ENCODE measurements at places on chromosomes 1 and 21.
A peak's percentile ranks its signal among the peaks of the same experiment; 100 is the strongest.

GRCh38 chr1:205512059-205513045, 7.9 kb downstream of the CDK18 start:
- DNase-seq: no peak

GRCh38 chr1:62728963-62729362, 40.8 kb upstream of the DOCK7 start:
- no peak for DNase-seq

- no peak for DNase-seq
Observed at GRCh38 chr21:41108668-41109585, 59.0 kb upstream of the BACE2 start.

DNA sequence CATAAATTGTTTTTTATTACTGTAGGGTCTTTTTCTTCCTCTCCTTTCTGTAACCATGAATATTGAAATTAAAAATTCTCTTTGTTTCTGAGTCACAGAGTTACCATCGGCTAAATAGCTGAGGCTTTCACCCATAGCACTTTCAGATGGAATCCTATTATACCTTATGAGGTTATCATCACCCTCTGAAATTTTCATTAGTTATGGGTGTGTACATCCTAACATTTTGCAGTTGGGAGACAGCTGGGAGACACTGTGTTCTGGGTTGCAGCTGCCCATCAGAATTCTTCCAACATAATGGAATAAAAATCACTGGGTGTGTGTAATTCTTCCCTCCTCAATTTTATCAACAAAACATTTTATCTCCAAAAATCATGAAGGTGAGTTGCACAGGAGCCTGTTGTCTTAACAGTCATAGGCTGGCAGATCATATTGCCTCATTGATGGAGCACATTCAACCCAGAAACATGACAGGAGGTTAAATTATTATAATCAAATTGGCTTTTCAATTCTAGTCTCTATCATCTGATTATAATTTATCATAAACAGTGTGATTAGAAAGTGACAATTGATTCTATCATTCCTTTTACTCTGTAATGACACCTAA, 17.4 kb downstream of the CYYR1 start:
- no peak for DNase-seq

DNA sequence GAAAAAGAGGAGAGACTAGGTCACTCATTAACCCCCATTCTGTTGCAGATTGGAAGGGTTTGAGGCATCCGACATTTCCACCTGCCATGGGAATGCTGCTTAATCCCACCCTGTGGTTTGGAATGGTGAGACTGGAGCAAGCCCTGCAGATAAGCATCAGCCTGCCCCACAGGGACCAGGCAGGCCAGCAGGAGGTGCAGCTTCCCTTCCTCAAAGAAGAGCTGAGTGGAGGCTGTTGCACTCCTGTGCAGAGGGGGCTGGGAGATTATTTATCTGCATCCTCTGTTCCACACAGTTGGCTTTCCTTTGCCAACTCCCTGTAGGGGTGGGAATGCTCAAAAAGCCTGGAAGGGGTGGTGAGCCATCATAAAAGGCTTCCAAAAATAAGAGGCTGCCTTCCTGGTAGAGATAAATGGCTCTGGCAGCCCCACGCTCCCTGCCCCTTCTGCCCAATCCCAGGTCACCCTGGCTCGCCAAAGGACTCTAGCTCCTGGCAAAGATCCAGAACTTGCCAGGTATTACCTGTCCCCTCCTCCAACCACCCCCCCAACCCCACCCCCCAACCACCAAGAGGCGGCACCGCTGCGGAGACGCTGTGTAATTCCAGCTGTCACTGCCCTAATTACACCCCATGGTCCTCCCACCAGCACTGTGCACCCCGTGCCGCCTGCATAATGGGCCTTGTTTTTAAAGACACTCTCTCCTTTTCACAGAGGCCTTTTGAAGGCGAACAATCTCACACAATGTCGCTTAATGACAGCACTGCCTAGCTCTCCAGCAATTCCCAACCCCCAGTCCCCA, 83.0 kb upstream of the ZC3H12A start:
- DNase-seq: no peak

DNA sequence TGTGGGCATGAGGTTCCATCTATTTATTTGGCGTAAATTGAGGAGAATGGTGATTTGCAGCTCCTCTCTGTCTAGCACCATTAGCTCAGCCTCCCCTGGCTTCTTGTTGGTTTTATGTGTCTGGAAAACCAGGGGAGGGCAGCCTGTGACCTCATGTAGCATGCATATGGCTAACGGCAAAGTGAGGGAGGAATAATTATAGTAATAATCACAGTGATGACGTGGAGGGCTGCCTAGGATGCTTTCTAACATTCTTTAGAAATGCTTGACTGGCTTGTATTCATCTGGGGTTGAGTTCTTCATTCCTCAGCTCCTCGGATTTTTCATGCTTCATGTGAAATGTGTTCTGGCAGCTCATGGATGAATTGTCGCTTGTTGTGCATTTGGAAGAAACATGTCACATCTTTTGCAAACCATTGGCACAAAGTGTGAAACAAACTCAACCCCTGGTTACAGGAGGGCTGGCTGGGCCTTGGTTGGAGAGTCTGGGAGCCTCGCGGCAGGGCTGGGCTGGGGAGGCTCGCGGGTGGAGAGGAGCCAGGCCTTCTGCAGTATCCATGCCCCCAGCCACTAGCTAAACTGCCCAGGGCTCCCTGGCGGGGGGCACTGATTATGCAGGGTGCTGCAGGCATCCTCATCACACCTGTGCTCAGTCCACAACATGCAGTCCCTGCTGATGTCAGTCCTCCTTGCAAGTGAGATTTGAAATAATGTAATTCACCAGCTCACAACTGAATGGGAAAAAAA, 149.6 kb downstream of the DISC1 start:
- DNase-seq: peak; percentile 92

GRCh38 chr1:148161053-148161901, 9.2 kb upstream of the NBPF11 start:
- DNase-seq: no peak

DNA sequence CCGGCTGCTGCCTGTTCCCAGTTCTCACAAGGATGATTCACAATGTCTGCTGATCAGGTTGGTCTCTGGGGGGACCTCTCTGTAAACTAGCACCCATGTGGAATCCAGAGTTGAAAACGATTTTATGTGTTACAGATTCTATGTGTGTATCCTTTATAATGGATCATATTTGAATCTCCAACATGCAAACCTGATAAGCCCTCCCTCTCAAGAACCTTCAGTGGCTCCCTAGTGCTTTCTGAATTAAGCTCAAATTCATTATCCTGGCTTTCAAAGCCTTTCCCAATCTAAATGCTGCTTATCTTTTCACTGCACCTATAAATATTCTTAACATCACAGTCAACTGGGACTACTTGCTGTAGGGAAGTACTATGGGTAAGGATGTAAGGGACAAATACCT, 166.8 kb upstream of the USP24 start:
- no peak for DNase-seq

DNA sequence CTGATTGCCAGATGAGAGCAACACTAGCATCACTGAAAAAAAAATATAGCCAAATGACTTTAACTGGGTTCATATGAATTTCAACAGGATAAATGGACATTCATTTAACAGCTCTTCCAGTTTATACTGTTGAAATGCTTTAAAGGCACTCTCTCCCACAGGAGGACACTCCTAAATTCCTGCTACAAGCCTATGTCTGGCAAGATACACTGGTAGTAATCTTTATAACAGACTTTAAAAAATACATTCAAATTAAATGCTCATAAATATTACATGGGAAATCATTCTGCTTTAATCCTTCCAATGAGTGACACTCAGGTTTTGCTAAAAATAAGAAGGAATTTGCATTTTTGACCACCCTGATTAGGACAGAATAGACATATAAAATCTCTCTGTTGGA, 526.7 kb upstream of the ADAMTS5 start:
- no peak for DNase-seq

DNA sequence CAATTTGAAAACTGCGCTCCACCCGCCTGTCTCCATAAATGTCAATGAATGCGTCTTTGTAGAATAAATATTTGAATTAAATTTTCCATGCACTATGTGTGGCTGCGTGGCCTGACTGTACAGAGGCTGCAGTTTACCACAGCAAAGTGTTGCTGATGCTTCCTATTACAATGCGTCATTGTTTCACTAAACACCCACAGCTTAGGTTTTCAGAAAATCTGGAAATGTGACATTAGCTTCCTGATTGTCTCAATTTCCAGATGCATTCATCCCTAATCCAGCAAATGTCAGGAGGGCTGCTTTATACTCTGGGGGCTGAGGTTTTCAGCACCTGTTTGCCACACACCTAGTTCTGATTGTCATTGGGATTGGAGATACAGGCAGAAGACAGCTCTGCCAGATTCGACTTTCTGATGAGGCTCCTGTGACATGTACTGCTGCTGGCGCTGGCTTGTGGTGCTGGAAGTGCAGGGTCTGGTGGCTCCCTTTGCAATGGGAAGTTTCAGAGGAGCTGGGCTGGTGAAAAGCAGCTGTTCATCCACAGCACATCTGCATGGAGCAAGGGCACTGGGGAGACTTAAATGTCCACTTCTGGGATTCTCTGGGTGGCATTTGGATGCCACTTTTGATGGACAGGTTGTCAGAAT, 40.0 kb downstream of the URB2 start:
- DNase-seq: no peak

DNA sequence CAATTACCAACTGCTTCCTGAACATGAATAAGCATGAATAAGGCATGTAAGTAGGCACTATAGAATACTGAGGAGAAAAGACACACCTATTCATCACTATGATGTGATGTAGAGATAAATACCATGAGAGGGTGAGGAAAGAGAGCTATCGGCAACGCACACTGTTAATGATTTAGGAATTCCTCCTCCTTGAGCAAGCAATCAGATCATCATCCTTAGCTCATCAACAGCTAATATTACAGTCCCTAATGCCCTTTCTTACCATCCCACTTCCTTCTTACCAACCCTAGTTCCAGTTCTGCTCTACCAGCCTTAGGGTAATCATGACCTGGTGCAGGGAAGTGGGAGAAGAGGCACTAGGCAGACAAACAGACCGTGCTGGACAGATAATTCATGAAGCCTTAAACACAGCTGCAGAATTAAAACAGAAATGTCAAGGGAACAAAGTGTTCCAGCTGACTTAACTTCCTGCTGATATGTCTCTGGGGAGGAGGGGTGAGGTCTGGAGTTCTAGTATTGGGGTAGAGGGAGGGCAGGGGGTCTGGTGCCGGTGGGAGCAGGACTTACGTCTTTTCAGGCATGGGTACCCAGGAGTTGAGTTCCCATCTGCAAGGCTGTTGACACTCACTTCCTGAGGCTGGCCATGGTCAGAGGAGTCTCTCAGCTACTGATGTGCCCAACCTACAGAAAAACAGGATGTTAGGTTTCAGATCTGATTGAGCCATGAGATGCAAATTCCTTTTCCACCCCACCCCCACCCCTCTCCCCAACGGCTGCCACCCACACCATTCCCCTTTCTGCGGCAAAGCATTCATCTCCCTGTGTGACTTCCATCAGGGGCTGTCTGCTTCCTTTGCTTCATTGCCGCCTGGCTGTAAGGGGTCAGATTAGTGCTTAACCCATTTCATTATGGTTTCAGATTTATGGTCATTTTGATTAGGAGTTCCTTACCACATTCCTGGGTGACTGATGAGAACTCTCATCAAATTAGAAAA, 12.6 kb upstream of the RCSD1 start:
- peak; percentile 70 for DNase-seq

- DNase-seq: no peak
Observed at GRCh38 chr1:169565335-169566271, 20.7 kb downstream of the F5 start.

DNA sequence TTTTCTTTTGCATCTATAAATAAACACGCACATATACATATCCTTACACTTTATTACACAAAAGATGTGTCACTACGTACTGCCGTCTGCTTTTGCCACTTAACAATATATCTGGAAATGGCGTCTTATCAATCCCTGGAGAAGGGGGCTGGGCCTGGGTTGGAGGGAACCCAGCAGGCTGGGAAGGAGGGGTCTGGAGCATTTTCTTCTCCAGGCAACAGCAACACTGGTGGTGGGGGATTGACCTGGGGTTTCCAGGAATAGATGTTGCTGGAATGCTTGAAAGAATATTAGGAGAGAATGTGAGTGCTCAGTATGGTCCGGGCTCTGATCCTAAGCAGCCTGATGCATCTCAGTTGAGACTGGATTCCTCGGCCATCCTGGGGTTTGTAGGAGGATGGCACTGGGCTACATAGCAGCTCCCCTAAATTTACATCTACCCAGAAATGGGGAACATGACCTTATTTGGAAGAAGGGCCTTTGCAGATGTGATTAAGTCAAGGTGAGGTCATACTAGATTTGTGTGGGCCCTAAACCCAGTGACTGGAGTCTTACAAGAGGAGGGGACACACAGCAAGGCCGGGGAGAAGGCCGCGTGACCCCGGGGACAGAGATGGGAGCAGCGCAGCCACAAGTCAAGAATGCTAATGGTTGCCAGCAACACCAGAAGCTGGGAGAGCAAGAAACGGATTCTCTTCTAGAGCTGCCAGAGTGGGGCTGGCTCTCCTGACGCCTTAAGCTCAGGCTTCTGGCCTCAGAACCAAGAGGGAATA, 98.6 kb downstream of the SIK1 start:
- DNase-seq: no peak

- DNase-seq: peak; percentile 9
Observed at GRCh38 chr1:60573121-60573520, 499.6 kb upstream of the C1orf87 start.

GRCh38 chr21:45228171-45228641, 59.5 kb downstream of the POFUT2 start:
- DNase-seq: peak; percentile 99

DNA sequence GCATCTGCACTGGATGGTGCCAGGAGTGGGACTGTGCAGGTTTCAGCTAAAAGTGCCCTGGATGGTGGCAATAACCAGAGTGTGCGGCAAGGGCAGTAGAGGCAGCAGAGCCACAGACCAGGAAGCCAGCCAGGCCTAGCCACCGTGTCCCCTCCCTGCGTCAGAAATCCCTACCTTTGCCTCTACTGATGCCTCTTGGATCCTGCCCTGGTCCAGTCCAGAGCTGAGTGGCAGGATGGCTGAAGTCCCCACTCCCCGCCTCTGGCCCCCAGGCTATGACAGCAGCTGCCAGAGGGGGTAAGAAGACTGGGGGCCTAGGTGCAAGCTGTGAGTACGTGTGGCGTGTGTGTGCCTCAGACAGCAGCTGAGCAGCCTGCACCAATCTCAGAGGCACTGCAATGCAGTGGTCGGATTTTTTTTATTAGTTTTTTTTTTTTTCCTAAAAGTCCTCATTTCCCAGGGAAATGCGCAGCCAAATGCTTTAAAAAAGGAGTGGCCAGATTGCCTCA, 51.9 kb downstream of the SYT2 start:
- no peak for DNase-seq
